ENCODE measurements at places on chromosomes 3 and 15. TPM values are rescaled to one million over a fixed set of nuclear protein-coding genes. Genes with fewer than 3 reads are reported as not detected.

Gene TTC21A
- total RNA-seq = 5.1 TPM

Gene POLQ
- total RNA-seq = 29.0 TPM

Gene CLDN1
- not detected for total RNA-seq

Gene SEC62
- total RNA-seq = 63.1 TPM

Gene UROC1
- total RNA-seq = not detected
